Stimulated activated CD4-positive, alpha-beta T cell treated with anti-CD3 and anti-CD28 coated beads, Interleukin-2, amount 100 ng/mL, for 24 hours (primary cell): ENCODE measurements at places on chromosomes 7 and 10.

- DNase-seq, result no peak
These were observed 48.0 kb downstream of the SORCS3 start for GRCh38 chr10:104689105-104689504.

DNA sequence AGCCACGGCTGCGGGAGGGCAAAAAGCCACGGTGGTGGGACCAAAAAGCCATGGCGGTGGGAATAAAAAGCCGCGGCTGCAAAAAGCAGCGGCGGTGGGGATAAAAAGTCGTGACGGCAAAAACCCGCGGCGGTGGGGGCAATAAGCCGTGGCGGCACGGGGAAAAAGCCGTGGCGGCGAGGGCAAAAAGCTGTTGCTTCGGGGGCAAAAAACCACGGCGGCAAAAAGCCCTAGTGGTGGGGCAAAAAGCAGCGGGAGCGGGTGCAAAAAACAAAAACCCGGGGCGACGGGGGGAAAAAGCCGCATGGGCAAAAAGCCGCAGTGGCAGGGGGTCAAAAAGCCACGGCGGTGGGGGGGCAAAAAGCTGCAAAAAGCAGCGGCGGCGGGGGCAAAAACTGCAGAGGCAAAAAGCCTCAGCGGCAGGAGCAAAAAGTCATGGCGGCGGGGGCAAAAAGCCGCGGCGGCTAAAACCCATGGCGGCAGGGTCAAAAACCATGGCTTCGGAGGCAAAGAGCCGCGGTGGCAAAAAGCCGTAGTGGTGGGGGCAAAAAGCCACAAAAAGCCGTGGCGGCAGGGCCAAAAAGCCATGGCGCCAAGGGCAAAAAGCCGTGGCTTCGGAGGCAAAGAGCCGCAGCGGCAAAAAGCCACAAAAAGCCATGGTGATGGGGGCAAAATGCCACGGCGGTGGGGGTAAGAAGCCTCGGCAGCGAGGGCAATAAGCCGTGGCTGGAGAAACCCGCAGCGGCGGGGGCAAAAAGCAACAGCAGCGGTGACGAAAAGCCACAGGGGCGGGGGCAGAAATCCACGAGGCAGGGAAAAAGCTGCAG, 525.8 kb downstream of the ZNF33B start:
- no peak for DNase-seq

DNA sequence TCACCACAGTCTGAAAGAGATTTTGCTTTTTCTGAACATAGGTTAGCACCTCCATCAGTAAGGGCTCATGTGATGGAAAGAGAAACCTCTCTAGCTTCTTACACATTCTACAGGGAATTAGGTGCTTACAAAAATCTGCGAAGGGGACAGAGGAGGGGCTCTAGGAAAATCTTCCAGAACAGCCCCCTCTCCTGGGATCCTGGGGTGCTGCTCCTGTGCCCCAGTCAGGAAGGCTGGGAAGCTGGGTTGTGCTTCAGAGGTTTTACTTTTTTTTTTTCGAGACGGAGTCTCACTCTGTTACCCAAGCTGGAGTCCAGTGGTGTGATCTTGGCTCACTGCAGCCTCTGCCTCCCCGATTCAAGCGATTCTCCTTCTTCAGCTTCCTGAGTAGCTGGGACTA, 7.5 kb upstream of the FAM171A1 start:
- no peak for DNase-seq

DNA sequence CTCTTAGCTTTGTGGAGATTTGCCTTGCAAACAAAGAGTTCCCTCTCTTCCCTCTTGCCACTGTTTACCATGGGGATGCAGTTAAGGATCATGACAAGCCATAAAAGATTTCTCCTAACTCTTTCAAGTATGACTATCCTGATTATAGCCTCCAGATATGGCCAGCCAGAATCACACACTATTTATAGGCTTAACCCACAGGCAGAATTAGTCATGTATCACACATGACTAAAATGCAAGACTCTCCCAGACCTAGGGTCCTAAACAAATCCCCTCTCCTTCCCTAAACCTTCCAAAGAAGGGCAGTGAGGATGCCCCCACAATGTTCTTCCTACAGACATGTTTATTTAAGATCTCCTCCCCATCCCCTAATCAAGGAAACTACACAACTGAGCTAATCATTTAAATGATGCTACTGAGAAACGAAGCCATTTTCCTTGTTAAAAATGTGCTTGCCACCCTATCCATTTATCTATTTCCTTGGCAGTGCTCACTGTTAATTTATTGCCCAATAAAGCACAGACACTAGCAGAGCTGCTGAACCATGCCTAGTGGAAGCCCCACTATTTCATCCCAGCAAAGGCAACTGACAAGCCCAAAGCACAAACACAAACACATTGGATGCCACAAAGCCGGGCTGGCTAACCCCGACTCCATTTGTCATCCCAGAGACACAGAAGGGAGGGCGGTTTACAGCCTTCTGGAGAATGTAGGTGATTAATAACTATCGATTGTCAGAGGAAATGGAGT, 363.4 kb downstream of the KCNMA1 start:
- no peak for DNase-seq

GRCh38 chr10:107561136-107561650, 396.7 kb upstream of the SORCS1 start:
- no peak for DNase-seq

- no peak for DNase-seq
These were observed 29.6 kb downstream of the JMJD1C start for GRCh38 chr10:63436225-63436624.

GRCh38 chr7:41188163-41189130, 514.4 kb downstream of the INHBA start:
- DNase-seq, result no peak

GRCh38 chr7:66255534-66256100, 50.5 kb downstream of the TPST1 start:
- no peak for DNase-seq

DNA sequence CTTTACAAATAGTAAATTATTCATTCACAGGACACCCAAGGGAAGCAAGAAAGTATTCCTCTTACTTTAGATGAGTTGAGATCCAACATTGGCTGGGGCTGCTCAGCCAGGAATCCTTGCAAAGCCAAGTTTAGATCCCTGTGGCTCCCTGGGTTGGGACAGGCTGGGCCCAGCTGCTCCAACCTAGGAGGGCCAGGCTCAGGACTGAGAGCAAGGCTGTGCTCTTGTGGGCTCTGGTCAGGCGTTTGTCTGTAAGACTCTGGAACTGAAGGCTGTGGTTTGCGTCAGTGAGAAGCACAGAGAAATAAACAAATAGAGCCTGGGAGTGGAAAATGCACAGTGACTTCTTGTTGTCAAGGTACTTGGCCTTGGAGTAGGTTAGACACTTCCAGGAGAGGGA, 53.2 kb upstream of the TMEM273 start:
- DNase-seq, result no peak

- no peak for DNase-seq
These were observed 102.1 kb downstream of the CRPPA start for GRCh38 chr7:16318989-16319915.

DNA sequence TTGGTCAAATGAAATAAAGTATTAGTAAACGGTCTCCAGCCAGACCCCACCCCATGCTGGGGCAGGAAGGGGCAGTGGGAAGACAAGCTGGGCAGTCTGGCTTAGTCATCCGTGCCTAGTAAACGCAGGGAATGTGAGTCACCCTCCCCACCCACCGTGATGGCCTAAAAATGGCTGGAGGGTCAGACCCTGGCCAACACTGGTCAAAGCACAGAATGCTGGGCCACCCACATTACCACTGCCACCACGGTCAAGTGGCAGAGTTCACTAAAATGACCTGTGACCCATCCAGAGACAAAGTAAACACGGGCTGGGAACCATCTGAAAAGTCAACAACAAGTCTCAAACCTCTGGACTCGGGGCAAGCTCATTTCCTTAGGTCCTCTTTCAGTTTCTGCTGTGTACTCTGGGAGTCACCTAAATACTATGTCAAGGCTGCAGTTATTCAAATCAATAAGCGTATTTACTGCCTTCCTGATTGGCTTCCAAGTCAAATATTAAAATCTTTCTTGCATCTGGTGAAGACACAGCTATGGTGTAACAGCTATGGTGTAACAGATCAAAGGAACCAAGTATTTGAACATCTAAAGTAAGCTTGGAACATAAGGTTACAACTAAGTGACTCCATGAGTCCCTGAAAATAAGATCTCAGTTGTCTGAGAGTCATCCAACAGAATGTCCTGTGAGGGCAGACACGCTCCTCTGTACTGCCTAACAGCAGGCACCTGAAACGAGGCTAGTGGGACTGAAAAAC, 3.0 kb downstream of the ZFAND2A start:
- no peak for DNase-seq

DNA sequence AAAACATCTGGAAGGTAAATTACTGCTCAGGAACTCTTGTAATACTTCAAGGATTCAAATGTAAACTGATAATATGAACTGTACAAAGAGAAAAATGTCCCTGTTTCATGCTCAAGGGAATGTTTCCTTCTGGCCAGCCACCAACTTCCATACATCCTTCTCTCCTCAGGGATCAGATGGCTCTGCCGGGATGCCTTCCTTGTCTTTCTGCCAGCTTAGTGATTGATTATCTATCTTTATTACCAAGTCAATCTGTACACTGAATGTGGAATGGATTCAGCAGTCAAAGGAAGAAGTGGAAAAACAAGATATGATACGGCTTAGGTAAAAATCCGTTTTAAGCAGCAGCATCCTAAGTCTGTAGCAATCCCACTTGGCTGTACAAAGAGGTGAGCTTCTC, 178.3 kb downstream of the PTN start:
- DNase-seq, result no peak

- no peak for DNase-seq
These were observed 13.1 kb downstream of the RPS24 start for GRCh38 chr10:78046711-78047269.

DNA sequence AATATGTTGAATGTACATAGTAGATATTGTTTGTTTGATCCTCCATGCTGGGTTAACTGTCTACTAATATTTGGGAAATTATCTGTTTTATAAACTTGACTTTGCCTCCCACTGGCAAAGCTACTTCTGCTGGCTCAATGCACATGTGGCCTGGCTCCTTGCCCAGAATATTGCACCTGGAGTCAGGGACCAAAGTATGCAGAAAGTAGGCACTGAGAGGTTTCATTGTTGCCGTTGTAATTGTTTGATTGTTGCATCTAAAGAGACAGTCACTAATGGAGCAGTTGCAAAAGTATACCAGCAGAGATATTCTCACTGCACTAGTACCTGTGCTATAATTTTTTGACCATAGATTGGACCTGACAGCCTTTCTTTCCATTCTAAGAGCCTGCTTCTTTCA, 137.8 kb upstream of the CNTNAP2 start:
- DNase-seq, result no peak

DNA sequence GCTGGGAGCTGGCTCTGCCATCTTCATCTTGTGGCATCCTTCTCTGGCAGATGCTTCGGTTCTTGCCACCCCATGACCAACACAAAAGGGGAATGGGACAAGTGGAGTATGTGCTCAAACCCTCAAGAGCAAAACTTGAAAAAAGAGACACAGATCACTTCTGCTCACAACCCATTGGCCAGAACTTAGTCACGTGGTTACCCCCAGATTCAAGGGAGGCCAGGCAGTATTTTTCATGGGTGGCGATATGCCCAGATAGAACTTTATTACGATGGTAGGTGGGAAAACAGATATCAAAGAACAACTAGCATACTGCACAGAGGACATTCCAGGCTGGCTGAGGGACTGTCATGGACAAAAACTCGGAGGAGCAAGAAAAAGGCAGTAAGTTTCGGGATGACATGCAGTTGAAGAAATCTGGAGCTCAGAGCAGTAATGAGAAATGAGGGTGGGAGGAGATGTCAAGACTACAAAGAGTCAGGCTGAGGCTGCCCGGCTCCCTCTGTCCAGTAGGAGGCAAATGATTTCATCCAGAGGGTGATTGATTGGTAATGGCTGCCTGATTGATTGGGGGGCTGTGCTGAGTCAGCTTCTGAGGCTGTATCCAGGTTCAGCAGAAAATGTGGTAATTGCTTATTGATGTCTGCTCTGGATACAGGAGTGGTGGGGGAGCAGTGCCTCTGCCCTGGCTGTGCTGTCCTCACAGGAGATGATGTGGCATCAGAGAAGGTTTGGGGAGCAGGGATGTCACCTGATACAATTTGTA, 25.3 kb downstream of the COL13A1 start:
- DNase-seq, result no peak

DNA sequence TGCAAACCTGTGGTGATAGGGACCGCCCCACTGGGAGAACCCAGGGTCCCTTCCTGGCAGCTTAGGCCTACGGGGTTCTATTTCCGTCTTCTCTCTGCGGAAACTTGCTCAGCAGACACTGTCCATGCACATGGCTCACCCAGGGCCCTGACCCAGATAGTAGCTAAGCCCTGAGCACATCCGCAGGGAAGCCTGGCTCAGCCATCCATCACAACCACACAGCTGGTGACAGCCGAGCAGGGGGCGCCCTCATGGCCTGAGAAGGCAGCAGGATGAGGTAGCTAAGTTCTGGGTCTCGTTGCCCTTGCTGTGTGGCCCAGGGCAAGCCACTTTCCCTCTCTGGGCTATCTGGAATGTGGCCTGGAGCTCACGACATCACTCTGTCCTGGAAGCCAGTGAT, 23.3 kb downstream of the NPTX2 start:
- DNase-seq, result no peak

- no peak for DNase-seq
These were observed 166.5 kb upstream of the RHEB start for GRCh38 chr7:151686016-151686766.
